G401 (cell line): ENCODE measurements at places on chromosomes 2 and 18. TPM values are rescaled to one million over a fixed set of nuclear protein-coding genes. Genes with fewer than 3 reads are reported as not detected.

Gene GPAT2
- not detected in 2 replicates for total RNA-seq

Gene FAM228A
- total RNA-seq = 0.18 TPM in 1 of 2 replicates, not detected in the other

DNA sequence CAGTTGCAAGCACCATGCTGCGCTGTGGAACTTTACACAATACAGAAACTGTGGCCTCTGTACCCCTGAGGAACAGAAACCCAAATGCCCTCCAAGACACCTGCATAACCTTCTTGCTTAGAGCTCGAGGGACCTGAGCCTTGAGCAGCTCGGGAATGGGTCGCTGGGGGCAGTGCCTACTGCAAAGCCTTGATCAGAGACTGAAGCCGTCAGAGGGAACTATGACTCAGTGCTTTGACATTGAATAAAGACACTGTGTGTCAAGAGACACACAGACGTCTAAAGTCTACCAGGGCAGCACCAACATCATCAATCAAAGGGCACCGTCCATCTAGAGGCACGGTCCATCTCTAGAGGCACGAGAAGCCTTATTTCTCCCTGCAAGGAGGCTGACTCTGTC, 30.6 kb downstream of the GPR45 start:
- no peak for DNase-seq

GRCh38 chr2:203574824-203575223, 39.7 kb upstream of the RAPH1 start:
- DNase-seq = no peak

- DNase-seq = no peak
These were observed 64.8 kb downstream of the DIPK1C start for GRCh38 chr18:74392323-74392722.

Gene LCT
- total RNA-seq = not detected in 2 replicates

DNA sequence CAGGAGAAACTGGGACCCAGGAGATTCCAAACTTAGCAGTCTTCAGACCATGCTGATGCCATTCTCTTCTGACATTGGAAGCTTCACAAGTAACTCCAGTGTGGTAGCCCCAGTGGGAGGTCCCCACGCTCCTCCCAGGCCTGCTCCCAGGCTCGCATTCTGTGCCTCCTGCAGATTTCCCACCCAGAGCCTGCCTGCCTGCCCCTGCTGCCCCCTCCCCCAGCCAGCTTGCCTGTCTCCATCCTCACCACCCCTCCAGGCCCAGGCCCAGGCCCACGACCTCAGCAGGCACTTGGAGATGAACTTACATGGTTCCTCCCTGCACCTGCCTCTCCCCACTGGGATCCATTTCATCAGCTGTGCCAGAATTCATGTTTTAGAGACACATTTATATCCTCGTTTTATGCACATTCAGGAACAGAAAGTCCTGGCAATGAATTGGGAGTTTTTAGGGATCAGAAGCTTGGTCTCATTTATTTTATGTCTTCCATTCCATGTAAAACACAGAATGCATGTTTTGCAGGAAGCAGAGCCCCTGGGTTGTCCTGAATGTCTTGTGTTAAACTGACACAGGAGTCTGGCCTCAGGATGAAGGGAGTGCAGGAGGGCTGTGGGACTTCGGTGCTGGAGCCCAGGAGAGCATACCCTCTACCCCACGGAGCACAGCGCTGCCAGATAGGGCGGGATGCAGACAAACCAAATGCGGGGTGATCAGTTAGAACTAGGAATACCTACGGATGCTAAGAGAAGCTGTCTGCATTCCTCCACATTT, 150.5 kb downstream of the SNTG2 start:
- DNase-seq = no peak

DNA sequence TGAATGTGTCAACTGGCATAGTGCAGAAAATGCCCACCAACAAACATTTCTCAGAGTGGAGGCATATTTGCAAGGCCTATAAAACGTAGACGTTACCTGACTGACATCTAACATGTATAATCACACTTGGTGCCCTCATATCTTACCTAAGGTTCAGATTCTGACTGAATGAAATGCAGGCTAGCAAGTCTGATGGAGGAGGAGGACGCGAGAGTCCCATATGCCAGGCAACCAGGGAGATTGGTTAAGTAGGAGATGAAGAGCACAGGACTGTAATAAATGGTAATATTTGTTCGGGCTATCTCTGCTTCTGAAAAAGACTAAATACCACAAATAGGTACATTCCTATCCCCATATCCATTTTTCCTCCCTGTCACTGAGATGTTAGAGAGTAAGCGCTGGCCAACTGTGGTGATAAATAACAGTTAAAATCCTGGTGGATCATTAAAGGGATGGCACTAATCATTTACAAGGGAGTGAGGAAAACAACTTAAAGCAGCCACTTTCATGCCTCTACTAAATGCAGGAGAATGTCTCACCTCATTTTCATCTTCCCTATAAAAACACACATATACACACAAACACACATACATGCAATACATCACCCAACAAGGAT, 217.2 kb downstream of the TMEM163 start:
- DNase-seq = peak; percentile 64

DNA sequence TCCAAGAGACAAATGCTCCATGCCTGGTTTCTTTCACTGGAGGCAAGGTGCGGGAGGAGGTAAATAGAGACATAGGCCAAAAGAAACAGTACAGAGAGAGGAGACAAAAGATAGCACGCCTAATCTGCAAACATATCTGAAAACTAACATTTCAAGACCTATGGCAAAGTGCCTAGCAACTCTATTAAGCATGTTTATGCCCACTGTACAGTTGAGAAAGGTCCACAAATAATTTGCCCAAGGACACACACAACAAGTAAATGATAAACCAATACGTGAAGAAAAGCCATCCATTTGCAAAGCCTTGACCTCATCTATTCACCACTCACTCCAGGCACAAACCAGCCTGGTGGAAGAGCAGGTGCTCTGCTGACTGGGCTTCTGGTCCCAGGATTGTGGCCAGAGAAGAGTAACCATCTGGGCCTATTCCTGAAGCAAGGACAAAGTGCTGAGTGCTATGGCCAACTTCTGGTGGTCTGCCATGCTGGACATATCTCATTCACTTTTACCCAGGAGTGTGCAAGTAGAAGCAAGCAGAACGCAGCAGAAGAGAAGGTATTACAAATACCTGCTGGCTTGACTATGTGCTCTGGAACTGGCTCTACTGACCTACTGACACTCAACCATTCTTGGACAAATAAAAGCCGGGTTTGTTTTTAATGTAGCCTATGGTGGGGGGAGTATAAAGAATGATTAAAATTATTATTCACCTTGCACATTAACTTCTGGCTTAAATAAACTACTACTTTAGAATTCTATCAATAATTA, 25.3 kb downstream of the TMEM131 start:
- DNase-seq = peak; percentile 37

DNA sequence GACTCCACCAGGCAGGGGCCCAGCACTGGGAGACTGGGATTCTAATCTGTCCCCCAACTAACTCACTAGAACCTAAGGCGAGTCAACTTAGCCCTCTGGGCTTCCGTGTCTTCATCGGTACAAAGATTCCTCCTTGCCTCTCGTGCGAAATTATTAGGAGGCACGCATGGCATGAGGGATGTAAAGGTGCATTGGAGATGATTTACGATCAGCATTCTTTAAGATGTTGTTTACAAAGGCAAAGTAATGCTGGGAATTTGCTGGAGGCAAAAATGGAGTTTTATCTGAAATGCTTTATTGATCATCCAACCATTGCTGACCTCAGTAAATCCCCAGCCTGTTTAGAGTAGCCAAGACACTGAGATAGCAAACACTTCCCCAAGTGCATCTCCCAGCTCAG, 171.8 kb upstream of the KLHL29 start:
- no peak for DNase-seq

DNA sequence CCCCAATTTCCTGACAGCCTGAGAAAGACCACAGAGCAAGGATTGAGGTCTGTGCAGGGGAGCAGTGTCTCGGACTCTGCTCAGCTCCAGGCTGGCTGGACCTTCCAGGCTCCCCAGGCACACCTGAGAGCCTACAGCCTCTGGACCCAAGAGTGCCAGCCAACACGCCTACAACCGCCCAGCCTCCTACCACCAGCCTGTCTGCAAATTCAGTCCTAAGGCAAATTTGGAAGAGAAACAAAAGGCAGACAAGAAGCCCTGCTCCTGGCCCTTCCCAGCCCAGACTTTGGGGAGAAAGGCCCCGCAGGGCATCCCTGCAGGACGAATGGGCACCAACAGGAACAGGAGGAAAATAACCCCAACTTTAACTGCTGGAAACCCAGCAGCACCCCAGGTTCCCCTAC, 1.9 kb downstream of the HS6ST1 start:
- DNase-seq = no peak

DNA sequence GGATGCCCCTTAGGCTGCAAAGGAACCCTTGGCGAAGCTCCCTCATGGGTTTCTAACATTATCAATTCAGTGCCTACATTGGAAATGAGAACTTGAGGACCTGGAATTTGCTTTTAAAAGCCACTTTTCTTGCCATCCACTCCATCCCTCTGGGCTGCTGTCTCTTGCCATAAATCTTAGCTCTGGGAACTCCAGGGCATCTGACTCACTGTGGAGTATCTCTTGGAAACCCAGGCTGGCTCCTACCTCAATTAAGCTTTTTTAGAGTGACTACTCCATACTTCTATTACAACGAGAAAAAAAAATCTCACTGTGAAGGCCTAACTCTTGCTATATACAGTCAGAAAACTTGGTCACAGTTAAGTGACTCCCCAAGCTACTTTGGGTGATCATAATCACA, 227.2 kb upstream of the SETBP1 start:
- DNase-seq = no peak

Gene NMS
- not detected in 2 replicates for total RNA-seq

Gene UNC80
- not detected in 2 replicates for total RNA-seq

- DNase-seq = no peak
These were observed 77.4 kb downstream of the RTP5 start for GRCh38 chr2:241947004-241947350.

DNA sequence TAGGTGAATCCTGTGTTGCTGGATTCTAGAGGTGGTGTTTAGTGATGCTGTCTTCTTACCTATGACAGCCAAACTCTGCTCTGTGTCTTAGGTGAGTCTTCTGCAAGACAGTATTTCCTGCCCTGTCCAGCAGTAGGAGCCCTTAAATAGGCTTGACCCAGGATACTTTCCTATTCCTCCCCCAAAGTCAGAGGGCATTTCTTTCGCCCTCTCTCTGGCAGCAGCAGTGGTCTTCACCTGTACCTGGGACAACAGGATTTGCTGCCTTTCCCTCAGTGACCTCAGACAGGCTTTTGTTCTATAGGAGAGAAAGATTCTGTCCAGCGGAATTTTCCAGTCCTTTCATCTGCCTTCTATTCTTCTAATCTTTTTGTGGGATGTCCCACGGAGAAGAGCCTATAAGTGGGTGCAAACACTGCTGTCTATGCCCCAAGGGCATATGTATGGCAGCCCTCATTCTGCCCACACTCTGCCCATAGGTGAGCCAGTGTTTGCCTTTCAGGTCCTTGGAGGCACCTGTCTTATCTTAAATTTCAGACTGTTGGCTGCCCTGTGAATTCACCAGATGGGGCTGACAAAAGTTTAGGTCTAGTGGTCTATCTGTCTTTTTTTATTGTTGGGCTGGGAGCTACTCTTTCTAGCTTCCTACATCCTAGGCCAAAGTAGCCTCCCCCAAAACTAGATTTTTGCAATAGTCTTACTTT, 177.3 kb upstream of the SPOPL start:
- DNase-seq = no peak

DNA sequence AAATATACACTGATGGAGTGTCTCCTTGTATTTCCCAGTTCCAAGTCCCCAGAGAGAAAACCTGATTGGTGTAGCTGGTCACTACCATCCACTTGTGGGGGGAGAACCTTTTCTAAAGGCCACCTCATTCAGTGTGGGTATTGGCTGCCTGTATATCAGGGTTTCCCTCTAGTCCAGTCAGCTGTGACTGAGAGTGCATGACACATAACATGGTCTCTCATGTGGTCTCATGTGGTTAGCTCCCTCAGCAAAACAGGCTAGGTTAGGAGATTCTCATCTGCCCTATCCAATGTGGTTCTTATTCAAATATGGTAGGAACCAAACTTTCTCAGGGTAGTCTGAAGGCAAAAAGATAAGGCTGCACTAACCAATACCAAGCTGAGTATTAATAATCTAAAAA, 4.1 kb upstream of the GORASP2 start:
- no peak for DNase-seq

Gene MREG
- 4.0 and 4.2 TPM in 2 replicates for total RNA-seq

DNA sequence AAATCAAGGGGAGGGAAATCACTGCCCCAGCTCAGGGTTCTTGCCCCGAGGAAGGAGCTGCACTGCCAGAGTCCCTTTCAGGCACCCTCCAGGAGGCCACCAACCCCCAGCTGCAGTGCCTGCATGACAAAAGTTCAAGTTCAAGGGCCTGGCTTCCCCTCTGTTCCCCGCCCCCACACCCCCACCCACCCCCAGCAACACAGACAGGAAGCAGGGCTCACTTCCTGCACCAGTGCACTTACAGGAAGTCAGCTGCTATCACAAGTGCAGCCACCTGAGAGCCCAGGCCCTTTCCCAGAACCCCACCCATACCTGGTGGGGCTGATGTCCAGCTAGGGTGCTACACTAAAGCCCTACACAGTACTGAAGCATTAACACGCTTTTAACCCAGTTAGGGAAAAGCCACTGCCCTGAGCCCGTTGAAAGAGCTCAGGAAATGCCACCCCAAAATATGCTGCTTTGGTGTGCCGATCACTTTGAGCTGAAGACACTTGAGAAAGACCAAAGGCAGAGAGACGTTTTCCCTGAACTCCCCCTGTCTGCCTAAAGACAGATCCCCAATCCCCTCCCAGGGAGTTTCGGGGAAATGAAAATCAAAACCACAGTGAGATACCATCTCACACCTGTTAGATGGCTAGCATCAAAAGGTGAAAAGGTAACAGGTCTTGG, 109.9 kb upstream of the CAB39 start:
- DNase-seq = no peak

Gene APCDD1
- not detected in 2 replicates for total RNA-seq

- DNase-seq = no peak
These were observed 54.0 kb downstream of the NFATC1 start for GRCh38 chr18:79449551-79450288.
